ENCODE measurements at places on chromosomes 6 and 20. TPM values are rescaled to one million over a fixed set of nuclear protein-coding genes. Genes with fewer than 3 reads are reported as not detected.
A peak's percentile ranks its signal among the peaks of the same experiment; 100 is the strongest.

GRCh38 chr6:111803371-111803770 lies 69.9 kb downstream of the FYN start:
- no peaks in the 10 kb centered on the region for H3K27me3 ChIP-seq
- no peak overlapping the region for H3K27ac ChIP-seq
- H3K4me3 ChIP-seq = no peak overlapping the region
- H3K36me3 ChIP-seq = no peaks in the 10 kb centered on the region

DNA sequence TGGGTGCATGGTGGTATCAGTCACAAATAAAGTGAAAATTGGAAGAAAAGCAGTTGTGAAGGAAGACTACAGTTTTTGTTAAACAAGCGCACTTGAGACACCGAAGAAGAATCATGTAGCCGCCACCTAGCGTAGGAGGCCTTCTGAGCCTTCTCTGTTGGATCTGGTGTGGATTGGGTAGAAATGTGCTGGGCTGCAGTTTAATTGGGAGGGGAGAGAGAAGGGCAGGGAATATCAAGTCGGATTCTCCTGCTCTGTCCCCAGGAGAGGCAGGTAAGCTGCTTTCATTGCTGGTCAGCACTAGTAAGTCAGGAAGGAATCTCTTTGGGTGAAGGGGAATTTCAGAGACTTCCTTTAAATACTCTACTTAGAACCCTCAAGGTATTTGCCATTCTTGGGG lies 1.2 kb upstream of the FABP7 start:
- no peaks in the 10 kb centered on the region for H3K4me1 ChIP-seq
- H3K27ac ChIP-seq = no peak overlapping the region
- DNase-seq = no peak
- no peaks in the 10 kb centered on the region for H3K36me3 ChIP-seq
- H3K4me3 ChIP-seq = no peak overlapping the region

- H3K4me3 ChIP-seq = no peak overlapping the region
- H3K4me1 ChIP-seq = peaks cover 32% of the 10 kb centered on the region
- no peaks in the 10 kb centered on the region for H3K36me3 ChIP-seq
- H3K27me3 ChIP-seq = no peaks in the 10 kb centered on the region
- no peak for DNase-seq
Observed at GRCh38 chr6:160039441-160039840, 70.6 kb downstream of the IGF2R start.

GRCh38 chr6:135680964-135681913 lies 170.3 kb upstream of the PDE7B start:
- no peak overlapping the region for H3K4me3 ChIP-seq
- H3K27me3 ChIP-seq = no peaks in the 10 kb centered on the region
- no peak overlapping the region for H3K27ac ChIP-seq
- no peaks in the 10 kb centered on the region for H3K36me3 ChIP-seq
- no peaks in the 10 kb centered on the region for H3K4me1 ChIP-seq

GRCh38 chr6:28553986-28554881 lies 28.6 kb downstream of the GPX5 start:
- H3K4me1 ChIP-seq = no peaks in the 10 kb centered on the region
- H3K36me3 ChIP-seq = no peaks in the 10 kb centered on the region
- no peak overlapping the region for H3K27ac ChIP-seq
- no peak for DNase-seq
- H3K27me3 ChIP-seq = no peaks in the 10 kb centered on the region

GRCh38 chr6:125924169-125924568 lies 32.4 kb upstream of the HINT3 start:
- DNase-seq = no peak
- H3K36me3 ChIP-seq = peaks cover 77% of the 10 kb centered on the region
- no peaks in the 10 kb centered on the region for H3K27me3 ChIP-seq
- peaks cover 4% of the 10 kb centered on the region for H3K4me1 ChIP-seq

- H3K36me3 ChIP-seq = no peaks in the 10 kb centered on the region
- H3K4me1 ChIP-seq = no peaks in the 10 kb centered on the region
- no peak for DNase-seq
- H3K27ac ChIP-seq = no peak overlapping the region
- H3K4me3 ChIP-seq = no peak overlapping the region
- H3K27me3 ChIP-seq = no peaks in the 10 kb centered on the region
Observed at GRCh38 chr20:60270341-60270740, 312.1 kb downstream of the CDH26 start.

DNA sequence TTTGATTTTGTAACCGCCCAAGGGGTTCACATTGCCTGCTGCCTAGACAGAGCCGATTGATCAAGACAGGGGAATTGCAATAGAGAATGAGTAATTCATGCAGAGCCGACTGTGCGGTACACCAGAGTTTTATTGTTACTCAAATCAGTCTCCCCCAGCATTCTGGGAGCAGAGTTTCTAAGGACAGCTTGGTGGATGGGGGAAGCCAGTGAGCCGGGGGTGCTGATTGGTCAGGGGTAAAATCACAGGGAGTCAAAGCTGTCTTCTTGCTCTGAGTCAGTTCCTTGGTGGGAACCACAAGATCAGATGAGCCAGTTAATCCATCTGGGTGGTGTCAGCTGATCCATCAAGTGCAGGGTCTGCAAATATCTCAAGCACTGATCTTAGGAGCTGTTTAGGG lies 60.0 kb upstream of the EZR start:
- H3K27ac ChIP-seq = no peak overlapping the region
- H3K36me3 ChIP-seq = no peaks in the 10 kb centered on the region
- no peaks in the 10 kb centered on the region for H3K27me3 ChIP-seq

- H3K4me1 ChIP-seq = no peaks in the 10 kb centered on the region
- no peak overlapping the region for H3K4me3 ChIP-seq
- no peaks in the 10 kb centered on the region for H3K27me3 ChIP-seq
- no peak for DNase-seq
- H3K36me3 ChIP-seq = no peaks in the 10 kb centered on the region
- no peak overlapping the region for H3K27ac ChIP-seq
Observed at GRCh38 chr20:16360668-16361067, 212.6 kb downstream of the KIF16B start.

- no peak overlapping the region for H3K27ac ChIP-seq
- no peaks in the 10 kb centered on the region for H3K36me3 ChIP-seq
- no peak overlapping the region for H3K4me3 ChIP-seq
Observed at GRCh38 chr20:14685183-14685582, 347.8 kb upstream of the FLRT3 start.

DNA sequence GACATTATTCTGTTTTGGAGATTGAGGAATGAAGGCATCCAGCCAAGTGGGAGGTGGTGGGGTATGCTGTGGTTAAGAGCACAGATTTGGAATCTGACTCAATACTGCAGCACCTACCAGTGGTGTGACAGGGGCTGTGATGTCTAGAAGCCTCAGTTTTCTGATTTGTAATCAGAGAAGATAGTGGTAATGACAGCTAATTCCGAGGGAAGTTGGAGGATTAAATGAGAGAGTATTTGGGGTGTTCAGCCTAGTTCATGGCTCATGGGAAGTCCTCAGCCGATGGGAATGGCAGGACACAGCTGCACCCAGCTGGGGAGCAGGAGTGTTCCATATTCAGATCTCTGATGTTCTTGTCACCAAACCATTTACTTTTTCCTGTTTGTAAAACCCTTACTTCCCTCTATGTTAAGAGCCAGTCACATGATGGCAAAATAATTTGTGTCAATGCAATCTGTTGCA lies 9.3 kb downstream of the SLC9A8 start:
- no peaks in the 10 kb centered on the region for H3K27me3 ChIP-seq
- no peak overlapping the region for H3K27ac ChIP-seq
- DNase-seq = no peak

- H3K4me1 ChIP-seq = peaks cover 49% of the 10 kb centered on the region
- no peaks in the 10 kb centered on the region for H3K36me3 ChIP-seq
- peak within 1 kb of the TSS; percentile 100 for H3K27ac ChIP-seq
- peak within 1 kb of the TSS; percentile 39 for H3K4me3 ChIP-seq
Observed at GRCh38 chr20:46089417-46090388, at the start of gene NCOA5. Gene NCOA5, minus strand, starts transcription at chr20:46089962. Its CDS starts 10,538 bp downstream, at chr20:46079424.

- no peaks in the 10 kb centered on the region for H3K27me3 ChIP-seq
- H3K4me1 ChIP-seq = no peaks in the 10 kb centered on the region
- no peak for DNase-seq
- no peaks in the 10 kb centered on the region for H3K36me3 ChIP-seq
- no peak overlapping the region for H3K27ac ChIP-seq
Observed at GRCh38 chr6:122832459-122832858, 43.4 kb downstream of the SMPDL3A start.

DNA sequence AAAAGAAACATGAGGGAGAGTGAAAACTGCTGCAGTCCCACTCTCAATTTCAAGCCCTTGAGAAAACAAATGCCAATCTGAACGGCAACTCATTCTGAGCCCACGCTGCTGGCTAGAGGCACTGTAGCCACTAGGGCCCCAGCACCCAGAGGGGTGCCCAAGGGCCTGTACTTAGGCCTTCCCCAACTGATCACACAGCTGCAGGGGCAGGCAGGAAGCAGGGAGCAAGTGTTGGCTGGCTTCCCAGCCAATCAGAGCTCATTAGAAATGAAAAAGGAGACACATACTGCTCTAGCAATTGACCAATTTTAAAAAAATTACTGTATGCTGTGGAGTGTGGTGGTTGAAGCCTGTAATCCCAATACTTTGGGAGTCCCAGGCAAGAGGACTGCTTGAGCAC lies 3.7 kb upstream of the BEND3 start:
- H3K27ac ChIP-seq = no peak overlapping the region
- no peaks in the 10 kb centered on the region for H3K36me3 ChIP-seq
- H3K4me1 ChIP-seq = peaks cover 12% of the 10 kb centered on the region
- no peaks in the 10 kb centered on the region for H3K27me3 ChIP-seq
- no peak for DNase-seq

- no peak overlapping the region for H3K27ac ChIP-seq
- no peak overlapping the region for H3K4me3 ChIP-seq
- H3K36me3 ChIP-seq = no peaks in the 10 kb centered on the region
- peaks cover 13% of the 10 kb centered on the region for H3K27me3 ChIP-seq
Observed at GRCh38 chr20:49562311-49563014, 5.5 kb downstream of the PTGIS start.

- no peak overlapping the region for H3K4me3 ChIP-seq
- H3K27ac ChIP-seq = peak overlapping the region; percentile 7
- no peaks in the 10 kb centered on the region for H3K27me3 ChIP-seq
- peaks cover 36% of the 10 kb centered on the region for H3K4me1 ChIP-seq
- no peak for DNase-seq
Observed at GRCh38 chr20:31680286-31681127, 42.2 kb downstream of the BCL2L1 start.

DNA sequence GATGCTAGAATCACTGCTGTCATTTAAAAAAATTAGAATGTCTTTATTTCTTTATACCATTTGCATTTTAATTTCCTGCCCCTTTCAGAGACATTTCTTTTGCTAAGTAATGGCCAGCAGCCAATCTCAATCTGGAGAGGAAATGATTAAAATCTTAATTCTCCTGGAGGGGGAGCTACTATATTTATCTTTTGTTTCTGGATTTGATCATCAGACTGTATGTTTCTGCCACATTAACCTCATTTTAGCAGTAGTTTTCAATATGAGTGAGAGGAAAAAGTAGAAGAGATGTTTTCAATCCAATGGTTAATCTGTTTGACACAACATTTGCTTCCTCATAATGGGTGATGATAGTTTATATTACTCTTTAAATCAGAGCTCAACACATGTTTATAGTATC lies 138.0 kb downstream of the FUT9 start:
- H3K27ac ChIP-seq = no peak overlapping the region
- no peaks in the 10 kb centered on the region for H3K4me1 ChIP-seq
- DNase-seq = no peak
- H3K36me3 ChIP-seq = no peaks in the 10 kb centered on the region

- no peak overlapping the region for H3K27ac ChIP-seq
- H3K36me3 ChIP-seq = no peaks in the 10 kb centered on the region
- no peak overlapping the region for H3K4me3 ChIP-seq
- H3K27me3 ChIP-seq = no peaks in the 10 kb centered on the region
Observed at GRCh38 chr6:18166312-18167036, 11.3 kb downstream of the KDM1B start.

DNA sequence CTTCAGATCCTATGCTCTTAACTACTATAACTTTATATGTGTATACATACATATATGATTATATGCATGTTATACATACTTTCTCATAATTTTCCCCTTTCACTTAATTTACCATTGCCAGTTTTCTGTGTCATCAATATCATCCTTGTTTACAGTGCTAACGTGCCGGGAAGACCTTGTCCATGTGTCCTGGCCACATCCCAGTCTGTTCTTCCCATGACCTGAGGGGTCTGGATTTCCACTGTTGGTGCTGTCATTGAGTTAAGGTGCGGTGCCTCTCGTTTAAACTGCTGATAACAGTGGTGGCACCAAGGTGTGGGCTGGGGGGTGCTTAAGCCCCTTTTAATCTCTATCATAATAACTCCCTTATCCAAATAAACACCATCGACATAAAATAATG lies 8.5 kb upstream of the SDCBP2 start:
- no peak overlapping the region for H3K4me3 ChIP-seq
- no peaks in the 10 kb centered on the region for H3K36me3 ChIP-seq
- H3K27me3 ChIP-seq = no peaks in the 10 kb centered on the region
- no peaks in the 10 kb centered on the region for H3K4me1 ChIP-seq

DNA sequence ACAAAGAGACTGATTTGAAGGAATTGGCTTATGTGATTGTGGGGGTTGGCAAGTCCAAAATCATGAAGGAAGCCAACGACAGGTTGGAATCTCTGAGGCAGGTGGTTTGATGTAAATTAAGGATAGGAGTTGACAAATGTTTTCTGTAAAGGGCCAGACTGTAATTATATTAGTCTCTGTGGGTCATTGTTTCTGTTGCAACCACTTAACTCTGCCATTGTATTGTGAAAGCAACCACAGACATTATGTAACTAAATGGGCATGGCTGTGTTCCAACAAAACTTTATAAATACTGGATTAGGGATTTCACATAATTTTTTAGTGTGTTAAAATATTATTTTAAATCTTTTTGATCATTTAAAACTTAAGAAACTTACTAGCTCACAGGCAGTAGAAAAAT lies 199.2 kb upstream of the MYLIP start:
- H3K27me3 ChIP-seq = no peaks in the 10 kb centered on the region
- H3K27ac ChIP-seq = no peak overlapping the region
- no peaks in the 10 kb centered on the region for H3K4me1 ChIP-seq
- H3K4me3 ChIP-seq = no peak overlapping the region
- no peak for DNase-seq

The DEFB132 gene
- polyA plus RNA-seq = not detected

The OLIG3 gene
- polyA plus RNA-seq = not detected

The RAET1L gene
- not detected for polyA plus RNA-seq

The SFTA2 gene
- polyA plus RNA-seq = 0.24 TPM

The PTGIS gene
- polyA plus RNA-seq = 8.8 TPM

The LPA gene
- polyA plus RNA-seq = 0.10 TPM

The EFCAB8 gene
- not detected for polyA plus RNA-seq

The GSTA3 gene
- polyA plus RNA-seq = 76.4 TPM

The GTF2H4 gene
- 71.9 TPM for polyA plus RNA-seq

The MUCL3 gene
- polyA plus RNA-seq = 0.02 TPM

The CST5 gene
- 0.44 TPM for polyA plus RNA-seq

The SMIM13 gene
- polyA plus RNA-seq = 7.3 TPM

The B3GAT2 gene
- 0.08 TPM for polyA plus RNA-seq

The CRISP3 gene
- 0.07 TPM for polyA plus RNA-seq

The LRRN4 gene
- 0.07 TPM for polyA plus RNA-seq

The HAO1 gene
- polyA plus RNA-seq = 0.07 TPM
